ENCODE measurements at places on chromosomes 2 and 18.
A peak's percentile ranks its signal among the peaks of the same experiment; 100 is the strongest.

DNA sequence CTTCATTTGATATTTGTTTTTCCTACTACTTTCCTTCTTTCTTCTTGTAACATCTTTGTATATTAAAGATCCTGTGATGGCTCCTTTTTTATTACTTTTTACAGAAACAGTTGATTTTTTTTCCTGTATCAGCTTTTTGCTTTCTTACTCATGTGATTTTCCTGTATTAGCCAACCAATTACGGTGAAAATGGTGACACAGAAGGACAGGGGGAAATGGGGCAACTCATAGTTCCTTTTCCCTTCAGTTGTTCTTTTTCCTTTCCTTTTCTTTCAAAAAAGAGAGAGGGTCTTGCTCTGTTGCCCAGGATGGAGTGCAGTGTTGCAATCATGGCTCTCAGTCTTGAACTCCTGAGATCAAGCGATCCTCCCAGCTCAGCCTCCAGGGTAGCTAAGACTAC lies 117.8 kb downstream of the ATL2 start:
- no peak for DNase-seq

GRCh38 chr2:14143435-14143834 lies 489.1 kb upstream of the LRATD1 start:
- no peak for DNase-seq

DNA sequence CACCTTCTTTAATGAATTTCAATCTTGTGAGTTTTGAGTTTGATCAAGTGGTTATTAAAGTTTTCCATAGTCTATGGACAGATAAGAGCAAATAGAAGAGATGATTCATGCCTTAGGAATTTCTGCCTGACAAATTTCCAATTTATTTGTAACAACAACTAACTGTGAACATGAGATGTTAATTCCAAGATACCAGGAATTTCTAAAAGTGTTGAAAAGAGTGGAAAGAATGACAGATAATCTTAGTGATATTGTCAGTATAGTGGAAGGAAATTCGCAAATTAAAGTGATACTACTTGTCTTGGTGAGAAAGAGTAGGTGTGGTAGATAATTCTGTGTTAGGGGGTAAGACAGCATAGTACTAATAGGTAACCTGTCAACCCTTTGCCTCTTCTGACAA lies 82.4 kb downstream of the AGPS start:
- no peak for DNase-seq

GRCh38 chr18:2410688-2411087 lies 160.6 kb downstream of the METTL4 start:
- DNase-seq, result no peak

- DNase-seq, result no peak
These were observed 1424.6 kb downstream of the DPP10 start for GRCh38 chr2:115867024-115867423.

- DNase-seq, result peak; percentile 74
These were observed 36.5 kb upstream of the CYTIP start for GRCh38 chr2:157480182-157480961.

GRCh38 chr2:199738727-199739412 lies 112.1 kb downstream of the FTCDNL1 start:
- no peak for DNase-seq

DNA sequence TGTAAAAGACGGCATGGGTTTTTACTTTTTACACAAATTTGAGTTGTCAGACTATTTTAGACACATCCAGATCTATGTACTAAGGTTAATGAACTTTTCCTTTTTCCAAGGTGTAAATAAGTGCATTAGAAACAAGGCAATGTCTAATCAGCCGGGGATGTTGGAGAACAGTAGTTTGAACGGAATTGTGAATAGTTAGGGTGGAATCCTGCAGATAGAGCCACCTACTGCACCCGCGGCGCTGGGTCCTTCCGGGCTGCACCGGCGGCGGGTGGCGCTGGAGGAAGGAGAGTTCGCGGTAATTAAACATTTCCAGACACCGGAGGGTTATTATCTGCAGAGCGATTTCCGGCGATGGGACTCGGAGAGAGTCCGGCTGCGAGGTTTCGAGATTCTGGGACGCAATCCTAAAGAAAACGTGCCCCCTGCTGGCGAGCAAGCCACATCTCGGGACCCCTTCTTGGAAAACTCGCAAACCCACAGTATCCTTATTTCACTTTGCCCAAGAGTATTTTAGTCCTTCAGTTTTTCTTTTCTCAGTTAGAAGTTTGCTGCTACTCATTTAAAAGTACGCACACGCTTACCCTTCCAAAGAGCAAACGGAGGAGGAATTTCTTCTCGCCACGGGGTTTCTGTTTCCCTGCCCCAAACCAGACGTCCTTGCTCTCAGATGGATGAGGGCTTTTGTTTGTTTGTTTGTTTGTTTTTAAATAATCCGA lies 4.5 kb upstream of the OSR1 start:
- peak; percentile 76 for DNase-seq

DNA sequence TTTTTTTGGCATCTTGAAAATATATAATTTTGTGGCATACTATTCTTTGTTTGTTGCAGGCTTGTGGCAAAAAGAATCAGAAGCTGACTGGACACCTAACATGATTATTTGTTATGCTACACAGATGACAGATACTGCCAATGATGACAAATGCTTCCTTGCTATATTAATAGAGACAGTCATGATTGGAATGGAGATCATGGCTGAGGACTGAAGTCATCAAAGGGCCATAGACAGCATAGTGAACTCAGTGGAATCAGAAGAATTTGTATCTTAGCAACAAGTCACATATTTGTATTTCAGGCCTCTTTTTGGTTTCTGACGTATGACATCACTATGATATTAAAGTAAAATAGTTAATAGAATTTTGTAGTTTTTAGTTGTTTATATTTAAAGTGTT lies 1003.8 kb upstream of the DDX18 start:
- no peak for DNase-seq

GRCh38 chr2:229914171-229914570 lies 7.6 kb downstream of the TRIP12 start:
- DNase-seq, result no peak

DNA sequence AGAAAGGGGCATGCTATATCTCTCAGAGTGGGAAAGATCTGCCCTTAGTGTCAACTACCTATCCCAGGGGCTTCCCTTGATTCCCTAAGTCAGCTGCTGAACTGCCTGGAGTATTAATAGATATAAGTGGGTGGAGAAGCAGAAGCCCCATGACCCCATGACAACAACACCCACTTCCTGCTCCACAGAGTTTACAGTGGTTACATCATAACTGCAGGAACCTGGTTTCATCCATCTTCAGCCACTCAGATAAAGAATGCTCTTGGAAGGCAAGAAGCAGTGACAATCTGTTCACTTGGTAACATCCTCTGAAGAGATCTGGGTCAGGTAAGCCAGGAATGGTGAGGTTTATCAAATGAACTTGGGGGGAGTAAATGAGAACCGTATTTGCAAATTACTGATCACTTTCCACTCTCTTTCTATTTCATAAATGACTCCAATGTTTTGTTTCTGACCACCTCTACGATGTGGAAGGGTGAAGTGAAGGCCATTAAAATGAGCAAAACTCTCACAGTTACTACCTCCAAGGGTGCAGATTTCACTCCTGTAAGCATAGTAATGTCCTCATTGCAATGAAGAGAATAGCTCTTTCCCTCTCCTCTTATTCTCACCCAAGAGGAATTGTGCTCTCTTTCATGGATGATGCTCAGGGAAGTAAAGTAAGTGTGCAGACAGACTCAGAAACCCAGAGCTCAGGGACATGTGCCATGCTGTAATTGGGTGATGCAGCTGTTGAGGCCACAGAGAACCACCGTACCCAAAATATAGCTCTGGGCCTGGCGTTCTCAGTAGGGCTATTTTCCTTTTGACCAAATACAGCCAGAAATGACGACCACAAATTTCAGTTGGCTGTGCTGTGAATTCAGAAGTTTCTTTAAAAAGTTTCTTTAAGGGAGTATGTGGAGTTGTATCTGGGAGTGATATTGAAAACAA lies 192.8 kb upstream of the APCDD1 start:
- no peak for DNase-seq

DNA sequence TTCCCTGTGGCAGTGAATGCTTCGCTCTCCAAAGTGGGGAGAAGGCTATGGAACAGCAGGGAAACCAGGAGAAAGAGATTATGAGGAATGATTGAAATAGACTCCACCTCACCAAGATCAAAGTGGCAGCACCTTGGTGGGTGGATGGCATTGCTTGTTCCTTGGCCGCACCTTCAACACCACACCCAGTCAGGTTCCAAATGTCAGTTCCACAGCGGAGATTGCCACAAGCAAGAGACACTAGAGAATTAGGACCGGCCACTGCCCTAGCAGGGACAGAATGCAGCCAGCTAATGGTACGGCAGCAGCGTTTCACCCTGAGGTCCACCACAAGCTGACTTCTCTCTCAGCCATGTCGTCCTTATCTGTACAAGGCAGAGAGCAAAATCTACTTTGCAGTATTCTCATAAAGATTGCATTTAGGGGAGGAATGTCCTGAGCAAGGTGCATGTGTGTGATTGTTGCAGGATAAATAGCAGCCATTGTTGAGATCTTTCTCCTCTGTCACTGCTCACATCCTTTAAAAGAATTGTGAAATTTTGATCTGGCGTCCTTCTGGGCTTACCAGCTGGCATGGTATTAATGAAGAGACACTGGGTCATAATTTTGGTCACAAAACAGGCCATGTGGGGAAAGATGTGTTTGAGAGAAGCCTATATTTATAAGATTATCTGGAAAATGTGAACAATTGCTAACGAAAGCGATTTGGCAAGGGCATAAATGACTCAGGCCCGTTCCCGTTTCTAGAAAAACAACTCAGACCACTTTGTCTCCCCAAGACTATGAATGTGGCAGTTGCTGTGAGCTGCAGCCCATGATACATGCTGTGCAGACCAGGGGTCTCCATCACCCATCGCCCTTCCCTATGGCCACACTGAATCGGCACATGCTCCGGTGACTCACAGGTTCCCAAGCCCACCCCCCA lies 228.6 kb upstream of the ID2 start:
- DNase-seq, result peak; percentile 33

DNA sequence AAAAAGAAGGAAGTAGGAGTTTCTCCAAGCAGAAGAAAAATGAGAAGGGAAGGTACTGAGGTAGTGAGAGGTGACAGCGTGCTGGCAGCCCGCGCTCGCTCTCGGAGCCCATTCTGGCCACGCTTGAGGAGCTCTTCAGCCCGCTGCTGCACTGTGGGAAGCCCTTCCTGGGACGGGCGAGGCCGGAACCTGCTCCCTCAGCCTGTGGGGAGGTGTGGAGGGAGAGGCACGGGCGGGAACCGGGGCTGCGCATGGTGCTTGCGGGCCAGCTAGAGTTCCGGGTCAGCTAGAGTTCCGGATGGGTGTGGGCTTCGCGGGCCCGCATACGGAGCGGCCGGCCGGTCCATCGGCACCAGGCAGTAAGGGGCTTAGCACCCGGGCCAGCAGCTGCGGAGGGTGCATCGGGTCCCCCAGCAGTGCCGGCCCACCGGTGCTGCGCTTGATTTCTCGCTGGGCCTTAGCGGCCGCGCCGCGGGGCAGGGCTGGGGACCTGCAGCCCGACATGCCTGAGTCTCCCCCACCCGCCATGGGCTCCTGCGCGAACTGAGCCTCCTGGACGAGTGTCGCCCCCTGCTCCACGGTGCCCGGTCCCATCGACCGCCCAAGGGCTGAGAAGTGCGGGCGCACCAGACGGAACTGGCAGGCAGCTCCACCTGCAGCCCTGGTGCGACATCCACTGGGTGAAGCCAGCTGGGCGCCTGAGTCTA lies 11.1 kb upstream of the CYS1 start:
- peak; percentile 67 for DNase-seq

DNA sequence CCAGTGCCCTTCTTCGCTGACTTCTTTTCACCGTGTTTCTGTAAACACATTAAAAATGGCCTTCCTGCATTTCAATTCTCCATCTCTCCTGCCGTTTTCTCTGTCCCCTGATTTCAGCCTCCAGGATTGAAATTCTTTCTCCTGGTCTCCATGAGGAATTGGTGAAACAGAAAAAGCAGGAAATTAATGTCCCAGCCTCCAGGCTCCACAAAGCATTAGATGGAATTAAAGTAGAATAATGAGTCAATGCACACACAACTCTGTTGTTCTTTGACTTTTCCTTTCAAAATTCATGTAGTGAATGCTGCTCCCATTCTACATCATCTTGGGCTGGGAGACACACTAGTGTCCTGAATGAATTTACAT lies 209.5 kb downstream of the KLHL29 start:
- no peak for DNase-seq

GRCh38 chr18:23810396-23810795 lies 121.1 kb downstream of the LAMA3 start:
- peak; percentile 62 for DNase-seq

DNA sequence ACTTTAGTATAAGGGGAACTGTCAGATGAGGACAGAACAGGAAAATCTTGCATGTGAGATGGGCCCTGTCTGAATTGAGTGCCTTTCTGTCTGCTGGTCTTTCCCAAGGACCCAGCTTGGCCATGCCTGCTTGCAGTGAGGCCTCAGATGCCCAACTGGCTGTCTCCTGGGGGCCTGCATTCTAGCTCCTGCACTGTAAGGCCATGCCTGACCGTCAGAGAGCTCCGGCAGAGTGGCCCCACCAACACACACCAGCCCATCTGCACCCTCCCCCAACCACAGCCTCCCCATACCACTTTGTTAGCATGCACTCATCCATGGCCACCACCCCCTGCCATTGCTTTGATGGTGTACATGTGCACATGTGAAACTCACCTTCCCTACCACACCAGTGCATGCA lies 190.4 kb upstream of the RPRM start:
- no peak for DNase-seq

- DNase-seq, result no peak
These were observed 366.0 kb downstream of the CMPK2 start for GRCh38 chr2:6499691-6500090.

GRCh38 chr2:56580242-56580641 lies 396.5 kb downstream of the CCDC85A start:
- no peak for DNase-seq

GRCh38 chr2:138707392-138708074 lies 72.7 kb downstream of the NXPH2 start:
- no peak for DNase-seq

DNA sequence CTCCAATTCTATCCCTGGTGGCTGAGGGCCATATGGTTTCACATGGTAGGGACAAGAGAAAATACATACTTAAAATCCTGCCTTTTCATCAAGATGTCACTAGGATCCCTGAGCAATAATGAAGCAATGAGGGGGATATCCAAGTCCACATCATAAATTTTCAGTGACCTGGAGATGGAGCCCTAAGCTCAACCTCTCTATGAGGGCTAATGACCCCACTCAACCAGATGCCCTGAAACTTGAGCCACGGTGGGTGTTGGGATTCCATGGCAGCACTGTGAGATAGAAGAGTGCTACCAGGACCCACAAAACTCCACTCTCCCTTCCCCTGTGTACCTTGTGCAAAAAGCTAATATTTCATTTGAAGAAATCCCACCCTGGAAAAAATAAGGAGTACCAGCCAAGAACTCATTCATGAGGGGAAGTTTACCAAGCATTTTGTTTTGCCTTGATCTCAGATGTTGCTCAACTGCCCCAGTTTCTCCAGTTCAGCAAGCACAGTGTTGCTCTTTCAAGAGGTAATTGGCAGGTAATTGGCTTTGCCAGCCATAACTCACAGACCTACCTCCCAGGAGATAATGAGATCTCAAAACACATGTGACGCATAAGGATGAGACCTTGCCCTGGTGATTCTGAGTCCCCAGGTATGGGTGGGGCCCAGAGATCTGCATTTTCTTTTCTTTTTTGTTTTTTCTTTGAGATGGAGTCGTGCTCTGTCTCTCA lies 51.0 kb upstream of the TTC39C start:
- DNase-seq, result peak; percentile 52

All from activated CD8-positive, alpha-beta memory T cell treated with anti-CD3 and anti-CD28 coated beads for 24 hours (primary cell).